RCC 7860 (cell line): ENCODE measurements at places on chromosomes 1 and 21.

DNA sequence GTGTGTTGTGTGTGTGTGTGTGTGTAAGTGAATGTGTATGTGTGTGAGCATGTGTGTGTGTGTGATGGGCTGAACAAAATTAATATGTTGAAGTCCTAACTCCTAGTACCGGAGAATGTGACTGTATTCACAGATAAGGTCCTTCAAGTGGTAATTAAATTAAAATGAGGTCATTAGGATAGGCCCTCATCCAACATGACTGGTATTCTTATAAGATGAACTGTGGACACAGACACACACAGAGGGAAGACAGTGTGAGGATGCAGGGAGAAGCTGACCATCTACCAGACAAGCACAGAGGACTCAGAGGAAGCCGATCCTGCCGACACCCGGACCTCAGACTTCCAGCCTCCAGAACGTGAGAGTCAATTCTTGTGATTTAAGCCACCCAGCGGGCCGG is 91.2 kb upstream of the PGBD5 start:
- no peak for DNase-seq

GRCh38 chr1:113018911-113019310 is 54.1 kb upstream of the LRIG2 start:
- no peak for DNase-seq

GRCh38 chr1:208308221-208308620 is 64.0 kb upstream of the PLXNA2 start:
- DNase-seq: no peak

DNA sequence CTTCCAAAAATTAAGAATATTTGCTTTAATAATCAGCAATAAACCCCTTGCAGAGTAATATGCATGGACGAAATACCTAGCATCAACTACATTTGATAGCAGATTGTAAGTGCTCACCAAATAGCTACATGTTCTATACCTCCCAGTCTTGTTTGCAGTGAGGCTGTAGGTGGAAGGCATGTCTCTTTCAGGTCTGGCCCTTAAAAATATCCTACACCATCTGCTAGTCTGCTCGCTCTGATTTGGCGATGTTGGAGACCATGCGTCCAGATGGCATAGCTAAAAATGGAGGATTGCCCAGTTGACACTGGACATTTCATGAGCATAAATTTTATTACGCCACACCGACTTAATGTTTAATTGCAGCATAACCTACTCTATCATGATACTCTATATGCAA is 47.1 kb downstream of the SSX2IP start:
- no peak for DNase-seq

- no peak for DNase-seq
These were observed 61.0 kb downstream of the B3GALT5 start for GRCh38 chr21:39673736-39674135.

- peak; percentile 98 for DNase-seq
These were observed 56.5 kb upstream of the BCAR3 start for GRCh38 chr1:93738075-93738622.

DNA sequence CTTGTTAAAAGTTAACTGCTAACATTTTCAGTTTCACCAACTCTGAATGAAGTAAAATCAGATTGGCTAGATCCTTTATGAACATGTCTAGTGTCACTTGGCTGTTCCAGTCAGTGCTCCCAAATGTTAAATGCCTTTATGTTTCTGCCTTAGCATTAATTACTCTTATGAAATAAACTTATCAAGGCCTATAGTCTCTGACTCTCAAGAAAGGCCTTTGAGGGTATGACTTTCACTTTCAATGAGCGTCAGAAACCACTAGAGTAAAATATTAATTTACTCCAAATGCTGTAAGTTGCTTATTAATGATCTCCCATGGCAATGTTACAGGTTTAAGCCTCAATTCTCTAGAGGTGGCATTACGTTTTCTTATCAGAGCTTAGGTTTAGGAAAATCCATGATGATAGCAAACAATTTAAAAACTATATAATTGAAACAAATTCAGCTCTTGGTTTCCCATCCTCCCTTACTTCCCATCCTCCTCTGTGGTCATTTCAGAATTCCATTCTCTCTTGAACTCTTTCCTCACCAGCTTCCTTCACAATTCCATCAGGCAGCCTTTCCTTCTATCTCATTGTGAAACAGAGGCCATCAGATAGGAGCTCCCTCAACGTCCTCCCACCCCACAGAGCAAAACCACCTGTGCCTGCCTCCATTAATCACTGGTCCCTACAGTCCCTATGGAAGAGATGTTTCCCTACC is 108.6 kb upstream of the COP1 start:
- DNase-seq: peak; percentile 9

DNA sequence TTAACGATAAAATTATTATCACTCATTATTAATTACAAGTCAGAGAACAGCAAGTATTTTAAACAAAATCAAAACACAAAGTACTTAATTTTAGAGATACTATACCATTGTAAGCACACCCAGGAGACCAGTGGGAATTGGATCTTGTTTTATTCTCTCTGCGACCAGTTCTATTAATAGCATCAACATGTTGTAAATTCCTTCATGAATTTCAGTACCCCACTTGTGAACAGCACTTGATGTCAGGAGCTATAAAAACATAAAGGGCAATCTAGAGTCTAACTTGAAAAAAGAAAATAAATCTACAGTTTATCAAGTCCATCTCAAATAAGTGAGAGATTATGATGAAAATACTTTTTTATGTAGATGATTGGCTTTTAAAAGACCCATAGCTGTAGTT is 42.9 kb downstream of the USP24 start:
- no peak for DNase-seq

DNA sequence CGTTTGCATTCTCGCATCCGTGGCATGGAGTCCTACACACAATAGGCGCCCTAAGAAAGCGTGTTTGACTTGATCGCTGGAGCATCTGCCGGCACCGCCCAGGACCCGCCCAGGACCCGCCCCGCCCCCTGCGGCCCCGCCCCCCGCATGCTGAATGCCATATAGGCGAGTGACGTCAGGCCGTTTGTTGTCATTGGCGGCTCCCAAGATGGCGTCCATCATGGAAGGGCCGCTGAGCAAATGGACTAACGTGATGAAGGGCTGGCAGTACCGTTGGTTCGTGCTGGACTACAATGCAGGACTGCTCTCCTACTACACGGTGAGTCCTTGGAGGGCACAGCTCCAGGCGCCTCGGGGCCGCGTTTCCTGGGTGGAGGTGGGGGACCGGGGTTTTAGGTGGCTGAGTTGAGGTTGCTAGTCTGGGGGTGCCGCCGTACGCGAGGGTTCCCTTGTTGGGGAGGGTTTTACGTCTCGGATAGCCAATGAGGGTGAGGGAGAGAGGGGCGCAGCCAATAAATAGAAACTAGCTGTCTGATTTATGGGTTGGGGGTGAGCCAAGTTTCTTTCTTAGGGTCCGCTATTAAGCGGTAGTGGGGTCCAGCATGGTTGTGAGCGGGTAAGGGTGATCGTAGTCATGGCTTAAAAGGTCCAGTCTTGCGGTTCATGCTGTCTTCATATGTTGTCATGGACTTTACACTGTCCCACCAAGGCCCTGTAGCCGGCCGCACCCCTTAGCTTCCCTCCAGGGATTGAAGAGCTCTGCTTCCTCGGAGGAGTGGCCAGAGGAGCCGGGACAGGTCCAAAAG is at the start of gene OSBPL9:
Gene OSBPL9 (plus strand): TSS at position 190 of the 806 bp plus-strand sequence. CDS start 19 bp downstream, at position 209.
- peak; percentile 70 for DNase-seq

DNA sequence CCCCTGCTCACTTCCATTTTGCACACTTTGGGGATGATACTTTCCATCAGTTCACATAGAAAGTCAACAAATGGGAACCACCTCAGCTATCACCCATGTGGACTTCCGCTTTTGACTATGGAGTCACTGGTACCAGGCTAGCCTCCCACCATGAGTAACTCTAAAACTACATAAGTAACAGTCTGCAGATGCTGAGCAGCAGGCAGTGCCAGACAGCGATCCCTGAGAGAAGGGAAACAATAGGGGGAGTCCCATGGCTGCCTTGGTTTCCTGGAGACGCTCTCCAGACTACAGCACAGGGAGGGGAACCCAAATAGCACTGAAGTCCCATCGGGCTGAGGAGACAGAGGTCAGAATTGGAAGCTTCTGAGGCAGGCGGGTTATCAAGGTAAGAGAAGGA is 2.8 kb upstream of the TFF2 start:
- DNase-seq: no peak

DNA sequence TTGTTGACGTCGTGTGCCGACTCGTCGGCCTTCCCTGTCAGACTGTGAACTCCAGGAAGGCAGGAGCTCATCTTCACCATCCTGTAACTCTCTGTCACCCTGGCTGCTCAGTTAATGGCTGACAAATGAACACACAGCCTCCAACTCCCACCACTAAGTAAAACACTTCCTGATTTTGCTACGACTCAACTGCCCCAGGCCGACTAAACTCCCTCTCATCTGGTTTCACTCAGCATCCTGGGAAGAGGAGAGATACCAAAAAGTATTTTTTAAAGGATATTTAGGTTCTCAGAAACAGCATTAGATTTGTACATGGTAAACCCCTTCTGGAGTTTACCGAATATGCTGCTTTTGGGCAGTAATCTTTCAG is 18.2 kb upstream of the LHX4 start:
- no peak for DNase-seq

GRCh38 chr1:235878082-235878811 is 11.5 kb upstream of the LYST start:
- DNase-seq: no peak
